Activated CD8-positive, alpha-beta memory T cell treated with anti-CD3 and anti-CD28 coated beads for 24 hours (primary cell): ENCODE measurements at places on chromosomes 4 and X.

- DNase-seq, result no peak
Observed at GRCh38 chr4:24849756-24850155, 54.4 kb downstream of the SOD3 start.

DNA sequence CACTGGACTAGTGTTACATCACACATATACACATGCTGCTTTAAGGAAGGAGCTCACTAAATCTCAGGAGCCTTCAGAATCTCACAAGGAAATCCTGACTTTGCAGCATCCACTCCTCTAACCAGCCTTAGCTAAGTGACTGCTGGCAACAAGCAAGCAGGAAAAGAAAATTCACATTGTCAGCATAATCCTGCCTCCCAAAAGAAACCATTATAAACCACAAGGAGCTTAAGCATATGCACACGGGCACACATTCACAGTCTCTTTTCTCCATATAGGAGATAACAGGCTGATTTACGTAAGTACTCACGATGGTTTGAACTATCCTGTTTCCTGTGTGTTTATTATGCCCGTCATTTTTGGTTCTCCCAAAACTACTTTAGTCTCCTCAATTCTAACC lies 136.3 kb downstream of the TMEM144 start:
- no peak for DNase-seq

GRCh38 chrX:140508958-140509357 lies 4.1 kb upstream of the SOX3 start:
- DNase-seq, result no peak

- no peak for DNase-seq
Observed at GRCh38 chrX:867966-868647, 237.5 kb downstream of the SHOX start.

DNA sequence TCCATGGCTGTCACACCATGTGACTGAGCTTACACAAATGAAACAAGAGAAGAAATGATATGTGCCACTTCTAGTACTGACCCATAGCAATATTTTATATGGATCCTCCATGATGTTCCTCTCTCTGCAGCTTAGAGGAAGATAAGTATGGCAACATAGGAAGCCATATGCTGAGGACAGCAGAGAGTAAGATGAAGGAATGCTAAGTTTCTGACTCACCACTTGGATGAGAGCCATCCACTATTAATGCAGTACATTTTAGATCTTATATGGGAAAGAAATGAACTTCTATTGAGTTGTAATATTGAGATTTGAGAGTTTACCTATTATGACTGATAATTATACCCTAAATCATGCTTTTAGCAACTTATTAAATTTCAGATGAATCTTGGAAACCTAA lies 386.9 kb upstream of the MAOA start:
- DNase-seq, result no peak

GRCh38 chr4:8732092-8732491 lies 139.5 kb downstream of the CPZ start:
- DNase-seq, result peak; percentile 41

- no peak for DNase-seq
Observed at GRCh38 chr4:38678078-38678477, 14.1 kb downstream of the KLF3 start.

DNA sequence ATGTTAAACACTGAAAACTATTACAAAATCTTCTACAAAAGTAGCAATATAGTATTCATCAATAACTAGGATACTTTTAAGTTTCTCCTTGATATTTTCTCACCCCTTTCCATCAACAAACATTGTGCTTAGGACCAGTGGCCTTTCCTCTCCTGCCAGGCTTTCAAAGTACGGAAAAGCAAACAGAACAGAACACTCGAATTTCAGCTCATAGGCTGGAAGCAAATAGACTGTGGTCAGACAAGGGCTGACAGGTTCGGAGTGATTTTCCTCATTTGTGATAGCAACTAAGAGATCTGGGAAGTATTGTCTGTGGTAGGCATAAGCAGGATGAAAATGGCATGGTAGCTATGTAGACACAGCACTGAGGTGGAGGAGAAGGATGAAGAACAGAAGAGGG lies 68.6 kb upstream of the SORBS2 start:
- DNase-seq, result no peak

- peak; percentile 75 for DNase-seq
Observed at GRCh38 chrX:153460826-153461225, 9.6 kb downstream of the HAUS7 start.

DNA sequence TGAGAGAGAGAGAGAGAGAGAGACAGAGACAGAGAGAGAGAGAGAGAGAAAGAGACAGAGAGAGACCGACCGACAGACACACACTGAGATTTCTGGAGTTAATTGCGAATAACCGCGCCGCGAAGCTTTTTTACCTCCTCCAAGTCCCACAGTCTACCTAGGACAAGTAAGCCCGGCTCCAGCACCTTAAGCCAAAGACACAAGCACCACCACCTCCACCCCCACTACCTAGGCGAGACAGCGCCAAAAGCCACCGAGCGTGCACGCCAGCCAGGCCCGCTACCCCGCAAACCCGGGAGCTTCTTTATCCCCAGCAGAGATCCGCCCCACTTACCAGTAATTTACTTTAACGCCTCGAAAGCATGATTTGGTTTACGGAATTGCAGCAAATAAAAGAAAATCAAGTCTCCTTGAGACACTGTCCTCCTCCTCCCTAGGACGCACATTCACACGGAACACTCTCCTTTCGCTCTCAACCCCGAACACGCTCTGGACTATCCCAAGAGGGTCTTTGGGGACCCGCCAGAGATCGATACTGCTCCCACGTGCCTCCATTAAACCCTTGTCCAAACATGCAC lies 649.6 kb upstream of the DIPK2B start:
- DNase-seq, result peak; percentile 70

- no peak for DNase-seq
Observed at GRCh38 chr4:151992332-151993154, 231.7 kb upstream of the GATB start.
